ENCODE measurements at places on chromosomes 3 and 15. TPM values are rescaled to one million over a fixed set of nuclear protein-coding genes. Genes with fewer than 3 reads are reported as not detected.

The ADAMTSL3 gene
- 0.72 TPM for total RNA-seq

The SORD gene
- total RNA-seq: 12.4 TPM

The CYP8B1 gene
- not detected for total RNA-seq

The MOBP gene
- total RNA-seq: not detected

The THAP10 gene
- total RNA-seq: 1.1 TPM

DNA sequence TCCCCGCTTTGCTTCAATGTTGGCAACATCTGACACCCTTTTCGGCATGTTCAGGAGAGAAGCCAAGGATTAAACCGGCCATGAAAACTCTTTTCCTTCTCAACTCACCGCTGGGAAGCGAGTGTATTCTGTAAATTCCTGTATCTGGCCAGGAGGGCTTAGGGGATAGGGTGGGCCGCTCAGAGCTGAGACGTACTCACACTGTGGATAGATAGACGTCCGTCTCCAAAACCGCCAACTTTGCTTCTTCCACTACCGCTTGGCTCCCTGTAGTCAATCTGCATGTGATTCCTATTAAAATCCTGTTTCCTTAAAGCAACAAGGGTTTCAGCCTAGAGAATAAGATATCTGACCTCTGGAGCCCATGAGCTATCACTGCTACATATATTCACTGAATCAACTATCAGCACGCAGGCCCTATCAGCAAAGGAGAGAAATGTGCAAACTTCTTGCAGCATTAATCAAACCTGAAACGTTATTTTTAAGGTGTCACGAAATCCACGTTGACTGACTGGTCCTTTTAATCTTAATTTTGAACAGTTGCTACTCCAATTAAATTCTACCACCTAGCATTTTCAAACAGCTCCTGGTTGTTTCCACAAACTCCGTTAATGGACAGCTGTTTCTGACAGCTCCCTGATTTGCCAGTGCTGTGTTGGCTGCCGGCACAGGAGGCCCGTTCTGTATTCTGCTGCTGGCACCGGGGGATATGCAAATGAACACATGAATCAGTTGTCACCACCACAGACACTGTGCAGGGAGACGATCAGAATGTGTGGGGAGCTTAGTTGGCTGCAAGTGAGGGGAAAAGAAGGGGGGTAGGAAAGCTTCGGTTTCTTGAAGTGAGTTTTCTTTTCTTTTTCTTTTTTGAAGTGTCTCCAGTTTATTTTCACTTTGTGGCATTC, 438.9 kb upstream of the ARRDC4 start:
- no peaks in the 10 kb centered on the region for H3K4me1 ChIP-seq
- H3K36me3 ChIP-seq: no peaks in the 10 kb centered on the region
- DNase-seq: no peak

DNA sequence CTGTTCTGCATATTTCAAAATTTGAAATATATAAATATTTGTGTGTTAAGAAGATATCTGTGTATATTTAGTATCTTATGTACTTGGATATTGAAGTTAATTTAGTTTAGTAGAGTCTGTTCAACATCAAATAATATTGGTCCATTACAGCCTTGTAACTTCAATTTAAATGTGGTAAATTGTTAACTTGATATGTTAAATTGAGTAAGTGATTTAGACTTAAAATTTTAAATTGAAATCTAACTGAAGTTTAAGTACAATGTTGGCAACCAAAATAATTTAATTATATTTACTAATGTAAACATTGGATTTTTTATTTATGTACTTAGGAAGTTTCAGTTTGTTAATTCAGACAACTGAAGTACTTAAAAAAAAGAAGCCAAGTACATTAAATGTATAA, 343.9 kb upstream of the DNAJC19 start:
- no peak overlapping the region for H3K4me3 ChIP-seq
- H3K4me1 ChIP-seq: no peaks in the 10 kb centered on the region
- H3K27ac ChIP-seq: no peak overlapping the region
- H3K27me3 ChIP-seq: no peaks in the 10 kb centered on the region
- H3K36me3 ChIP-seq: no peaks in the 10 kb centered on the region
- no peak for DNase-seq

- H3K36me3 ChIP-seq: no peaks in the 10 kb centered on the region
- no peaks in the 10 kb centered on the region for H3K27me3 ChIP-seq
- no peak overlapping the region for H3K27ac ChIP-seq
Observed at GRCh38 chr15:96969732-96970710, 639.5 kb downstream of the NR2F2 start.

DNA sequence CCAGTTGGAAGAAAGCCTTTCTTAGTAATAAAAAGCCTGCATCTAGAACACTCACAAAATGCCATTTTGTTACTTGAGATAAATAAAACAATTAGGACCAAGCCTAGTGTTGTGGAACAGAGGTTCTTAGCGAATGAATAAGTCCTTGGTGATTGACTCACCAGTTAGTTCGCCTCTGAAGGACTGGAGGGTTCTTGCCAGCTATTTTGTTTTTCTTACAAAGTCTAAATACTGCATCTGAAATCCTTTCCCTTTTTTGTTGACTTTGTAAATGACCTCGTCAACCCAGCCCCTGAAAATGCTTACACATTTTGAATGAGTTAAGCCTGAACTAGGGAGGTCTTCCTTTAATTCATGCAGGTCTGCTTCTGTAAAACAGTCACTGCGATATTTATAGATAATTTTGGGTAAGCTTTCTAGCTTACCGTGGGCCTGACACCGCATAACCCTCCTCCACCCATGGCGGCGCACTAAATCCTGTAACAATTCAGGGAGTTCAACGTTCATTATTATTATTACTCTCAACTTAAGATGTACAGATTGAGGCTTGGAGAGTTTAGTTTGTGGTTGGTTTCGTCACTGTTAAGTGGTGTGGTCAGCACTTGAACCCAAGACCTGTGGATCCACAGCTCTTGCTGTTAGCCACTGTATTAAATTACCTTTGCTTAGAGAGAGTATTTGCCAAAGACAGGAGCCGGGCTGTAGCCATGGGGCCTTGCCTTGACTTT, 45.0 kb upstream of the SACM1L start:
- H3K27me3 ChIP-seq: no peaks in the 10 kb centered on the region
- peak overlapping the region; percentile 99 for H3K27ac ChIP-seq
- H3K4me3 ChIP-seq: peak overlapping the region; percentile 41

GRCh38 chr3:181752202-181752671, 40.5 kb downstream of the SOX2 start:
- no peaks in the 10 kb centered on the region for H3K36me3 ChIP-seq
- no peak overlapping the region for H3K4me3 ChIP-seq
- no peaks in the 10 kb centered on the region for H3K27me3 ChIP-seq
- H3K4me1 ChIP-seq: no peaks in the 10 kb centered on the region

- no peak overlapping the region for H3K4me3 ChIP-seq
- H3K27ac ChIP-seq: no peak overlapping the region
- no peak for DNase-seq
- no peaks in the 10 kb centered on the region for H3K27me3 ChIP-seq
- peaks cover 10% of the 10 kb centered on the region for H3K4me1 ChIP-seq
- H3K36me3 ChIP-seq: no peaks in the 10 kb centered on the region
Observed at GRCh38 chr3:176961916-176962315, 235.4 kb downstream of the TBL1XR1 start.

DNA sequence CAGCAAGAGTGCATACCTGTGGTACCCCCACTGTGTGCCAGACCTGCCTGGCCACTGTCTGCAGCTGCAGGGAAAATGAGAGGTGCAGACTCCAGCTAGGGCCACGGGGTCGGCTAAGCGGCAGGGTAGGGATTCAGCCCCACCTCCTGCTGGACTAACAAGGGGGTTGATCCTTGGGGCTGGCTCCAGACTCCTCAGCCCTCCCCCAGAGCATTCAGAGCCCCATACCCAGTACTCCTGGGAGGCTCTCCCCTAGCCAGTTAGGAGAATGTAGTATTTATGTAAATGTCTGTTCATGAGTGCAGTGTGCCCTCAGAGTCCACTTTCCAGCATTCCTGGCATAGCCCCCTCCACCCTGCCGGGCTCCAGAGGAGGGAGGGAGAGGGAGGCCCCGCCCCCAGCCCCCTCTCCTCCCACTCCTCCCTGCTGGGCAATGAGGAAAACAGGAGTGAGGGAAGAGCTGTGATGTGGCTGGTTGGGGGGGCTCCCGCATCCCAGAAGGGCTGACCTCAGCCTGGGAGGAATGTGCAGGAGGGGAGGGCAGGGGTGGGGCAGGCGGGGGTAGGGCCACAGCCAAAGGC, 4.5 kb upstream of the SEMA3B start:
- no peaks in the 10 kb centered on the region for H3K27me3 ChIP-seq
- peak overlapping the region; percentile 54 for H3K27ac ChIP-seq
- H3K4me3 ChIP-seq: peak overlapping the region; percentile 11
- H3K36me3 ChIP-seq: peaks cover 3% of the 10 kb centered on the region
- peak; percentile 99 for DNase-seq

GRCh38 chr3:185225523-185225922, 28.3 kb downstream of the EHHADH start:
- H3K27ac ChIP-seq: peak overlapping the region; percentile 25
- no peaks in the 10 kb centered on the region for H3K36me3 ChIP-seq
- H3K4me1 ChIP-seq: peaks cover 15% of the 10 kb centered on the region
- H3K27me3 ChIP-seq: no peaks in the 10 kb centered on the region
- H3K4me3 ChIP-seq: no peak overlapping the region

- H3K4me1 ChIP-seq: peaks cover 3% of the 10 kb centered on the region
- no peaks in the 10 kb centered on the region for H3K27me3 ChIP-seq
- H3K4me3 ChIP-seq: no peak overlapping the region
- no peak for DNase-seq
Observed at GRCh38 chr3:194986208-194987043, 284.5 kb downstream of the XXYLT1 start.

- DNase-seq: peak; percentile 84
- H3K27ac ChIP-seq: peak overlapping the region; percentile 35
- no peaks in the 10 kb centered on the region for H3K27me3 ChIP-seq
- H3K36me3 ChIP-seq: no peaks in the 10 kb centered on the region
- H3K4me1 ChIP-seq: peaks cover 20% of the 10 kb centered on the region
Observed at GRCh38 chr15:67548236-67548852, 5.8 kb downstream of the MAP2K5 start.

- H3K4me3 ChIP-seq: no peak overlapping the region
- H3K27ac ChIP-seq: no peak overlapping the region
- H3K27me3 ChIP-seq: peaks cover 26% of the 10 kb centered on the region
- H3K36me3 ChIP-seq: no peaks in the 10 kb centered on the region
Observed at GRCh38 chr3:62870321-62870720, 4.9 kb downstream of the CADPS start.

GRCh38 chr3:100117093-100117492, 2.8 kb upstream of the FILIP1L start:
- no peaks in the 10 kb centered on the region for H3K36me3 ChIP-seq
- no peak for DNase-seq
- H3K4me3 ChIP-seq: no peak overlapping the region
- no peak overlapping the region for H3K27ac ChIP-seq
- no peaks in the 10 kb centered on the region for H3K27me3 ChIP-seq

- H3K4me1 ChIP-seq: peaks cover 15% of the 10 kb centered on the region
- peak; percentile 60 for DNase-seq
- no peaks in the 10 kb centered on the region for H3K36me3 ChIP-seq
Observed at GRCh38 chr3:13009132-13009945, 63.9 kb downstream of the IQSEC1 start.

DNA sequence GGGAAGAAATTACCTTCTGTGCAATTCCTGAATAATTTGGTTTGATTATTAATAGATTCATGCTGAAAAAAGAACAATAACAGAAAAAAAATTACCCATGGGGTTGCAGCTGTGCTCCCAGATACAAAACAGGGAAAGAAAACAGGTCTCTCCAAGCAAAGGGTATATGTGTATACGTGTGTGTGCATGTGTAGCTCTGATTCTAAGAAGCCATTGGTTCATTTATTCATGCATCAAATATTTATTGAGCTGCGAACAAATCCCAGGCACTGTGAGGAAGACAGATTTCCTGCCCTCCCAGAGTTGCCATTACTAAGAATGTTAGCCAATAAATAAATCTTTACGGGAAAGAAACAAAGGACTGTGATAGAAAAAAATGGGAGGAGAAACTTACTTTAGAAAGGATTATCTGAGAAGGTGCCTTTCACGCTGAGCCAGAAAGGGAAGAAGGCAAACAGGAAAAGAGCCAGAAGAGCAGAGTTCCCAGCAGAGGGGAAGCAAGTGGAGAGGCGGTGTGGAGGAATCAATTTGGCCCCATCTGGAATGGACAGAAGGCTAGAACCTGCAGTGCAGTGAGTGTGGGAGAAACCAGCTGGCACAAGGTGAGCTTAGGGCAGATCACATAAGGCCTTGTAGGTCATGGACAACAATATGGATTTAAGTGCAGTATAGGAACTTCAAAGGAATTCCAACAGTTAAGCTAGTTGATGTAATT, 20.7 kb downstream of the CHL1 start:
- no peaks in the 10 kb centered on the region for H3K27me3 ChIP-seq
- H3K27ac ChIP-seq: no peak overlapping the region
- DNase-seq: no peak
- H3K36me3 ChIP-seq: no peaks in the 10 kb centered on the region
- no peaks in the 10 kb centered on the region for H3K4me1 ChIP-seq
- H3K4me3 ChIP-seq: no peak overlapping the region
